ENCODE measurements at places on chromosomes 7 and 10.

DNA sequence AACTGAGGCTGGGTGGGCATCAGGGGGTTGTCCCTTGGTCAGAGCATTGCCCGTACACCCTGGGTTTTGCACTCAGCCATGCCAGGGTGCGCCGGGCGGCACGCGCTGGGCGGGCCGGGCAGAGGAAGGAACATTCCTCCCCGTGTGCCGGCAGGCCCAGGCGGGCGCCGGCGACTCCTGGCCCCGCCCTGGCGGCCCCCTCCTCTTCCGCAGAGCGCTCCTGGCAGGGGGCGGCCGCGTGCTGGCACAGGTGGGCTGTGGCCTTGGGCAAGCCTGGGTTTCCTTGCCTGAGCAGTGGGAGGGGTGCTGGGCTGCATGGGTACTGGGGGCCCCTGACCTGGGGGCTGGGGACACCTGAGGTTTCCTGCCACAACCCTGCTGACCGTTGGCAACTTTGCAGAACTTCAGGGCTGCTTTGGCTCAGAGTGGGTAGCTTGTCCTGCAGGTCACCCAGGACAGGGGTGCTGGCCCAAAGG is 3.9 kb downstream of the LFNG start:
- DNase-seq, result no peak

GRCh38 chr10:3720228-3721019 is 64.6 kb downstream of the KLF6 start:
- DNase-seq, result no peak

DNA sequence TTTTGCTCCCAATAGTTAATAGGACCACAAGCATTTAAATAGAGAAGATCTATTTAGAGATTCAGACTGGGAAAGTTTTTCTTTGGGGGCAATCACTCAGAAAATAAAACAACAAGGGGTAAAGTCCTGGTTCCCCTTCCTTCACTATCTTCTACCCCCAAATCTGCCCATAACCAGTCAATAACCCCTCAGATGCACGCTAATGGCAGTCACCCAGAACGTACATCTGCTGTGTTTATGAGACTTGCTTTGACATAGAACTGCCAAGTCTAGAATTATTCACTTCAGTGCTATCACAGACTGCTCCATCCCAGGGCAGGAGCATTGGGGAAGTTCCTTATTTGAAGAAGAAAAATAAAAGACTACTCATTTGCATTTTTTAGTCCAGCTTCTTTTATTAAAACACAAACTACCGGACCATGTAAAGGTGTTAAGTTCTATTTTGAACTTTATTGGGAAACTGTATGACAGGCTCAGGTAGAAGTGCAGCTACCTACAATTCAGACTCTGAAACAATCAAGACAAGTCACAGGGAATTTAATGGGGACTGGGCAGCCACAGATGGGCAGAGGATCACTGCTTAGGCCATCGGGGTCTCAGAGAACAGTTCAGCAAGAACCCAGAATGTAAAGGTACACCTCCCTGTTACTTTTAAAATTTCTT is 38.4 kb downstream of the ANK3 start:
- no peak for DNase-seq

DNA sequence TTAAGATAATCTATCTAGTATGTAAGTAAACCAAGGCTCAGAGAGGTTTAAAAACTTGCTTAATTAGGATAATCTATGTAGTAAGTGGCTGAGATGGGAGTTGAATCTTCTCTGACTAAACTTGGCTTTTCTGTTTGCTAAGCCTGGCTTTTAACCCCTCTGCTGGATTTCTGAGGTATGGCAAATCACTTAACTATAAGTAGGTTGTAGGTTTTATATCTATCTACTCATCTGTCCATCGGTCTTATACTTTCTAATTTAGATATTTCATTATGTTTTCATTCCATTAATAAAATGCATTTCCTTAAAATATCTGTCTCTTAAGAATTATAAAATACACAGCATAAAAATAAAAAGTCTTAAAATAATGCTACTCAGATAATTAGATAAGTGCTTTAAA is 59.4 kb downstream of the ST7 start:
- DNase-seq, result no peak

GRCh38 chr7:24025094-24025493 is 258.9 kb upstream of the NPY start:
- DNase-seq, result no peak

- DNase-seq, result no peak
Measured at GRCh38 chr10:110002801-110003523, 4.8 kb upstream of the ADD3 start.

DNA sequence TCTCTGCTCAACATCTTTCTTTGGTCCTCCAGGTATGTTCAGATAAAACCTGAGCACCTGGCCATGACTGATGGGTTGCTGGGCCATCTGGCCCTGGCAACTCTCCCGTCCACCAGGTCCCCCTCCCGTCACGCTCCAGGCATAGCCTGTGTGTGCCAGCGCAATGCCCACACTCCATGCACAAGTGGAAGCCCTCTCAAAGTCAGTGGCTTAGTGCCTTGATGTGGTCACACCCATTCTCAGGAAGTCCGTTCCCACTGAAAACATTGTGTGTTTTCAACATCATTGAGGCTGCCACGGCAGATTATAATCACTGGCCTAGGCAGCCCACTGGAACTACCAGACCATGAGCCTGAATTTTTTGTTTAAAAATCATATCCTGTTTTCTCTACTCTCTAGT is 170.6 kb upstream of the LANCL2 start:
- DNase-seq, result no peak

GRCh38 chr10:125462845-125463244 is 220.1 kb downstream of the TEX36 start:
- no peak for DNase-seq

GRCh38 chr10:68900427-68901104 is 549 bp upstream of the DDX50 start:
- DNase-seq, result no peak

DNA sequence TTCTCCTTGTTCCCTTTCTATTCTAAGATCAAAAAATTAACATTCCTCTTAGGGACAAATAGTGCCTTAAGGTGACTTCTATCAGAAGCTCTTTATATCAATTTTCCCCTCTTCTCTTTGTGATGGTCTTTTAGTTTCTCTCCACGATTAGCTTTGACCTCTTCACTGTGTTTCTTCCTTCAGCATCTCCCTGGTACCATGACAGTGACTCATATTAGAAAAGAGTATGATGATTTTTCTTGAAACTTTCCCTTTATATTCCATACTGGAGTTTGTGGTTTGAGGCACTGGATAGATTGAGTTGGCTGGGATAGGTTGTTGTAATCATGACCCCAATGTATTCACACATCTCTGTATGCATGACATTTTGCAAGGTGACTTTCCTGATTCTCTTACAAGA is 335.6 kb upstream of the GLI3 start:
- DNase-seq, result no peak

DNA sequence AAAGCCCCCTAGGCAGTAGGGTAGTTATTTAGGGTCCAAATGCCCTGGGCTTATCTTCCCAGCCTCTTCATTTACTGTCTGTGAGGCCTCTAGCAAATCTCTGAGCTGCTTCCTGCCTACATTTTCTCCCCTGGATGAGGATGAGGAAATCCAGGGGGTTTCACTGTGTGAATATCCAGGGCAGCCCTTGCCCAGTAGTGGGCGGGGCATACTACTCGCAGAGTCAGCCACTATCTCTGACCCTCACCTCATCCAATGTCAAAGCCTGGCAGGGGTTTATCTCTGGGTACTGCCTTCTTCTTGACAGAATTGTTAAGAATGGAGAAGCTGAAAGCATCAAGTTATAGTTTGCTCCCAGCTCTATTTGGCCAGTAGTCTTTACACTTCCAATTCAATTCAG is 48.9 kb downstream of the CUZD1 start:
- DNase-seq, result no peak

DNA sequence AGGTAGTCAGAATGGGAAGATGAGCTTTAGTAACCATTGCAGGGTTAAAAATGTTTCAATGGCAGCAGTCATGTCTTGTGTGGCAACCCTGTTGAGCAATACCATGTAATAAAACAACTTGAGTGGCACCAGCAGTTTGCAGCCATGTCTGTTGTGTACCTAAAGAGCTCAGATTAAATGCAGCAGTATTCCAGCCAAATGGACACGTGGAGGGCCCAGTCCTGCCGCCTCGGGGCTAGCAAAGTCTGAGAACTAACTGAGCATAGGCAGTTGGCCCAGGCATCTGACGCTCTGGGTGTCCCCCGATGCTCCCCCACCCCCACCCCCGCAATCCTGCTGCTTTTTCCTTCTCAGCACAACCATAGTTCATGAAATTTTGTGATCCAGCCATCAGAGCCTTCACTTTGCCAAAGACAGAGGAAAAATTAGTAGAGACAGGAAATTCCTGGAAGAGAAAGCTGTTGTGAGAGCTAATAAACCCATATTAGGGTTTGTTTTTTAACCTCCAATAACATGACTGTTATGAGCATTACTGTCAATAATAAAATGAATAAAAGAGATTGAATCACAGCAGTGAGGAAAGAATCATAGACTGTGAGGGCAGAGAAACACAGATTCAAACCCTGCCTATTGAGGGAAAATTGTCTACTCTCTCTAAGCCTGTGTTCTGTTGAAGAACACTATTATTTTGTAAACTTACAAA is 220.6 kb upstream of the RHOBTB1 start:
- no peak for DNase-seq

DNA sequence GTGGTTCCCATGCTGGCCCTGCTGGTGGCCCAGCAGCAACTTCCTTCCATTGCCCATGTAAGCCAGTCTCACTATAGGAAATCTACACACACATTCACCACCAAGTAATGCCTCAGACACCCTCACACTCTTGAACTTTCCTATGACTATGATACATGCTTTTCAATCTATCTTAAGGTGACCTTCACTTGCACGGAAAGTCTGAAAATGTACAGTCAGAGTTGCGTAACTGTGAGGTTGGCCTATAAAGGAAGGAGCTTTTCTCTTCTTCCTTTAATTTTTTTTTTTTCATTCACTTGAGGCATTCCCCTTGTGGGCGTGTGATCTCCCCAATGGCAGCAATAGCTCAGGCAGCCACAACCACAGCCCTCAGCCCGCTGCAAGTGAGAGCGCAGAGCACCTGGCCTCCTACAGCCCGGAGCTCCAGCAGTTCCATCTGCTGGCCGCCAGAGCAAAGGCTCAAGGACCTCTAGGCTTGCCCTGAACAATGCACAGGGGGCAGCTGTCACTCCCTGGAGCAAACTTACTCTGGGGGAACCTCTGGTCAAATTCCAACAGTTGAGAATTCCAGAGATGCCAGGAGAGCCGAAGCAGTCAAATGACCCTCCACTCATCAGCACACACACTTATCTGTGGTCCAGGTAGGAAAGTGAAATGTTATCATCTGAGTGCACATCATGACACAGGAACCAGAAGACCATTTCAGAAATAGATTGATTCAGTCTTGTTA is 123.1 kb upstream of the ADO start:
- peak; percentile 29 for DNase-seq

GRCh38 chr10:5292196-5292735 is 72.5 kb upstream of the UCN3 start:
- no peak for DNase-seq

DNA sequence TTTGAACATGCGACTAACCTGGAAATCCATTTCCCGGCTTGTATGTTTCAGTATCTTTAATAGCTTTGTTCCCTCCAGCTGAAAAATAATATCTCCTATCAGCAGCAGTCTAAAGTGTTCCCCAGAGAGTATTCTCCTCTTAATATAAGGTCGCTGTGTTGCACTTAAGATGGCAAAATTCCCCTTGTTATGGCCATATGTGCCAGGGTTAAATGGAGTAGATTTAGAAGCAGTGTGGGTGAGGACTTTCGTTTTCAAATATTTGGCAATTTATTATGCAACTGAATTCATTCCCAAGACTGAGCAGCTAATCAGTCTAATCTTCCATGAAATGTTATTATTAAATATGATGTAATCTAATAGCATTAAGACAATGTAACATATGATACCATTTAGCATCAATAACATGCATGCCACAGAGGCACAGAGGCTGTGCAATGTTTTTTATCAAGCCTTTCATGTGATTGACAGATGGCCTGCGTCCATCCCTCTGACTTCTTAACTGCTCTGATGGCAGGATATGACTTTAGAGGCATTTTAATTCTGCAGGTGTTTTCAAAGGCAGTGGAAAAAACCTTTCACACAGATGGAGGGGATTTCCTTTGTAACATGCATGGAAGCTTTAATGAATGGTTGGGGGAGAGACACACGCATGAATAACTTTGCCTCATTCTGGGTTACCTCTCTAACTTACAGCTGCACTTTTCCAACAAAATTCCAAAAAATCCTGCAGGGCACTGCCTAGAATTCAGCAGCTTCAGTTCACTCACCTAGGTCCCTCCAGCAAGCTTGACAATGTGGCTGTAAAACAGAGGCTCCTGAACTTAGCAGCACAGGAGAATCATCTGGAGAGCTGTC is 55.1 kb upstream of the ZPBP start:
- DNase-seq, result no peak

GRCh38 chr7:151237244-151238189 is 5.2 kb downstream of the CHPF2 start:
- DNase-seq, result no peak

- no peak for DNase-seq
Measured at GRCh38 chr10:69742356-69742695, 59.4 kb upstream of the COL13A1 start.

- DNase-seq, result no peak
Measured at GRCh38 chr10:125080296-125080695, 80.1 kb downstream of the CTBP2 start.

DNA sequence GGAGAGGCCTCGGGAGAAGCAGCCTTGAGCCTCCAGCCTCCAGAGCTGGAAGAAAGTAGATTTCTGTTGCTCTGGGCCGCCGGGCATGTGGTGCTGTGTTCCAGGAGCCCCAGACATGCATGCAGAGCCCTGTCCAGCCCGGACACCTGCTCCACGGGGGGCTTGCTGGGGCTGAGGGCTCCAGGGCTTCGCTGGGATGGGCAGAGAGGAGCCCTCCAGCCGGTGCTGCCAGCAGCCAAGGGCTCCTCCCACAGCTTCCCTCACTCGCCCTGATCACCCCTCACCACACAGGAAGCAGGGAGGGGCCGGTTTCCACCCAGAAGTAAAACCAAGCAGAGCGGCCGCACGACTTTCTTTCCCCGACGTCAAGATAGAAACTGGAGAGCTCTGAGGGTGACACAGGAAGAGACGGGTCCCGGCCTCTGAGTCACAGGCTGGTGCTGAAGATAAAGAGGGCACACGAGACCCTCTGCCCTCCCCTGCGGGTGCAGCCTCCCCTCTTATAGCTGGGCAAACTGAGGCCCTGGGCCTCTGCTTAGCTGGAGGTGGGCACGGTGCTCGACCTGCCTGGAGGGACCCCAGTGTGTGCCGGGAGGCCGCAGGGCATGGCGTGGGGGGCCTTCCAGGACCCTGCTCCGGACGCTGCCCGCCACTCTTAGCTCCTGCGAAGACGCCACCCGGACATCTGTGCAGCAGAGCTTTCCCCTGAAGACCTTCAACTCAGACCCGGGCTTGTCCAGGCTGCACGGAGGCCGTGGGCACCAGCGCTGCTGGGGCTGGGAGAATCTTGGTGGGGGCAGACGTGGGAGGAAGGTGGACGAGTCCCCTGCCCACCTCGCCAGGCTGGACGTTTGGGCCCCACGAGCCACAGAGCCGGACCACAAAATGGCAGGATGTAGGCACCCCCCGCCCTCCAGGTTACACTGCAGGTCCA is 31.1 kb downstream of the ADAP1 start:
- DNase-seq, result peak; percentile 81

DNA sequence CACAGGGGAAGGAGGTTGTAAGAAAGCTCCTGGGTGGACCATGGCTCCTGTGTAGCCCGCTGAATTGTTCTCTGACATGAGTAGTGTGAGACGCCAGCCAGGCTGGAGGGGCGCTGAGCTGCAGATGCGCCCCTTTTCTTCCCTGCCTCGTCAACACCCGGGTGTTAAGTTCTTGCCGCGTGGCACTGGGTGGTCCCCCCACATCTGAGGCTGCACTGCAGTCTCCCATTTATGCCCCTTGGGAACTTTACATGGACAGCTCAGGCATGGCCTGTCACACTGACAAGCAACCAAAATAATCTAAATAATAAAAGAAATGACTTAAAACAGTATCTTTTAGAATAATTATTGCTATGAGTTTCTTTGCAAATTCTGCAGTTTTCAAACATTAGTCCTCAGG is 34.6 kb upstream of the HSPA12A start:
- no peak for DNase-seq
